NT2/D1 (cell line): ENCODE measurements at places on chromosomes 4 and X.

DNA sequence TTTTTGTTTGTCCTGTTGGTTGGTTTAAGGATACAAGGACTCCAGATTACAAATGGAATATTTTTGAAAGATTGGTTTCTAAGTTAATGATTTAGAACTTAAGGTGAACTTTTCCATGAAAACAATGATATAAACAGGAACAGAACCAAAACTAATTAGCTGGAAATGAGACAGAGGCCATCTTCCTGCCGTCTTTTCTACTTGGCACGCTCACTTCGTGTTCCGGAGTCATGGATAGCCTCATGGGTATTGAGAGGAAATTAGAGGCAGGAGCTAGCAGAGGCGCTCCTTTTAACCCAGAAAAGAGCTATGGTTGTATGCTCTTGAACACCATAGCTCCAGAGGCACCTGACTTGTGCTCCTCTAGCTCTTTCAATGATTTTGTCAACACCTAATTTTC lies 2.4 kb downstream of the FAM241A start:
- no peak for DNase-seq

DNA sequence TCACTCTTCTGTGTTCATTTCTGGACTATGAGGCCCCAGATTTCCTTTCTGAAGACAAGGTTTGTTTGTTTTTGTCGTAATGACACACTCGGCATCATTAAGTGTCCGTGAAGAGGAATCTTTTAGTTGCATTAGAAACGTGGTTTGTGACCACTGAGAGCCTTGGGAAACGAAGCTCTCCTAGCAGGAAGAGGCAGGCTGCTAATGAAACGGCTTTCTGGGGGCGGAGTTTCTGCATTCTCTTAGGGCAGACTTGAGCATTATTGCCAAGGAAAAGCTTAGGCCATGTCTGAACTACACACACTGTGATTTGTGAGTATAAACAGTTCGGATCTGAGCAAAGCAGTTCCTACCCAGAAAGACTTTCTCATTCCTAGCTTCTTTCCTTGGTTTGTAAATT lies 64.0 kb downstream of the SOX3 start:
- no peak for DNase-seq

GRCh38 chrX:80663331-80663730 lies 146.3 kb downstream of the BRWD3 start:
- DNase-seq: no peak

- DNase-seq: no peak
Observed at GRCh38 chr4:67051000-67051789, 494.1 kb downstream of the CENPC start.

DNA sequence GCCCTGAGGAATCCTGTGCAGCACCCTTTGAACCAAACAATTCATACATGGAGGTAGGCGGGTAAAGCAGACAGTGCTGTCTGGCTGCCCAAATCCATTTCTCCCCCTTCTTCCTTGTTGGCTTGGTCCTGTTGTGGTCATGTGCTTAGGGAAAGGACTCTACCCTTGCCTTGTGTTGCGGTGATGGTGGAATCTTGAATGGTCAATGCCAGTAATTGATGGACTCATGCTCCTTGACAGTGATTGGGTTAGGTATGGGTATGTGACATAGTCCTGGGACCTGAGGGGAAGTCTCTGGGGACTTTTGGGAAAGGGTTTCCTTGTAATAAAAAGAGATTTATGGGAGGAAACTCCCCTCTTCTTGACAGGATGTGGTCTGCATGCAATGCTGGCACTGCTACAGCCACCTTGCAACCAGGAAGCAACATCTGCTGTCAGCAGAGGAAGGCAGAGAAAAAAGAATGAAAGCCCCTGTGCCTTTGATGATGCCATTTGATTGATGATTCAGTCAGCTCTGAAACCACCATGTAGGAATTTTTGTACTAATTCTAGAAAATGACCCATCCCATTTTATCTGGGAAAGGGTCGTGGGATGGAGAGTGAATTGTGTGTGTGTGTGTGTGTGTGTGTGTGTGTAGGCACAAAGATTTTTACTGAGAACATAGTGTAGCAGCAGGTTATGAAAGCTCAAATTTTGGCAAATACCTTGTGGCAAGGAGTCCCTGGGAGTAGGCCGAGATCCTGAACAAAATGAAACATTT lies 30.0 kb upstream of the HUWE1 start:
- no peak for DNase-seq

- DNase-seq: no peak
Observed at GRCh38 chr4:138952411-138952810, 63.2 kb upstream of the NOCT start.

- DNase-seq: no peak
Observed at GRCh38 chr4:87491436-87491835, 37.7 kb downstream of the SPARCL1 start.

DNA sequence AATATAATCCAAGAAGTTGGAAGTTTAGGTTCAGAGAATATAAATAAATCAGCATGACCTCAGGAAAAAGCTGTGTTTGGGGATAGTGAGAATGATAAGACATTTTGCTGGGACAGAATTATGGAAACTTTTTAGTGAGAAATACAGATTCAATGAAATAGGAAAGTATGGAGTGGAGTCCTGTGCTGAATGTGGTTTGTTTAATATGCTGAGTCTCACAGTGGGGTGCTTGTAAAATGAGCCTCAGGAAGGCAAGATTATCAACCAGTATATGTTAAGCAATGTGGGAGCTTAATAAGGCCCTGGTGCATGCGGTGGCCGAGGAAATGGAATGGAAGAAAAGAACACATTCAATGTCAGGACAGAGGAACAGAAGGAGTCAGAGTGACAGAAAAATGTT lies 1554.7 kb upstream of the TENM3 start:
- no peak for DNase-seq

DNA sequence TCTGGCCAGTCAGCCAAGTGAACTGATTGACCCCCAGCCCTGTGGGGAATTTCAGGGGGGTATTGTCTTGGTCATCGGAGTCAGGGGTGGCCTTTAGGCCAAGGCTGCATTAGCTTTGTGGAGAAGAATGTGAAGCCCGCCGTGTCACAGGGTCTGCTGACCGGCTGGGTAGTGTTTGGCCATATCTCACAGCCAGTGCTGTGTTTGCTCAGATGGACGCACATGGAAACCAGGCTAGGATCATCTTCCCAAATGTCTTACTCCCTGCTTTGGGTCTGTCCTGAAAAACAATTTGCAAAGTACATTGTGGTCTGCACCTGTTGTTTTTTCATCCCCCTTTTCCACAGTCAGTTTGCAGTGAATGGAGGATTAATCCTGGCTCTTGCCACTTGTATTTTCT lies 13.0 kb downstream of the TMEM164 start:
- DNase-seq: no peak

DNA sequence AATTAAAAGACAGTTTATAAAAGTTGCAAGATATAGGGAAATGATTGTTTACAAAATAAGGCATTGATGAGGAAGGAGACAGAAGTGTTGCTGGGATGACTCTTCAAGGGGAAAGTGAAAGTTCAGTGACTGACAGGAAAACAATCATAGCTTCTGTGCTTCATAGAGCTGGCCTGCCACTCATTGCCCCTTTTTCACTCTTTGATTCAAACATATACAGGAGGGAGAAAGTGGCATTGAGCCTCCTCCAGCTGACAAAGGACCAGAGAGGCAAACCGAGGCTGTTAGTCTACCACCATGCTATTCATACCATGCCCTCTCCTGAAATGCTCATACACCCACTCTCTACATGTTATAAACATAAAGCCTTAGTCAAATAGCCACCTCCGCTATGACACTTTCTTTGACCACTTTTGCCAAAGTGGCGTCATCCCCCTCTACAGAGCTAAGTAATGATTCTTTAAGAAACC lies 79.2 kb upstream of the ATOH1 start:
- no peak for DNase-seq

DNA sequence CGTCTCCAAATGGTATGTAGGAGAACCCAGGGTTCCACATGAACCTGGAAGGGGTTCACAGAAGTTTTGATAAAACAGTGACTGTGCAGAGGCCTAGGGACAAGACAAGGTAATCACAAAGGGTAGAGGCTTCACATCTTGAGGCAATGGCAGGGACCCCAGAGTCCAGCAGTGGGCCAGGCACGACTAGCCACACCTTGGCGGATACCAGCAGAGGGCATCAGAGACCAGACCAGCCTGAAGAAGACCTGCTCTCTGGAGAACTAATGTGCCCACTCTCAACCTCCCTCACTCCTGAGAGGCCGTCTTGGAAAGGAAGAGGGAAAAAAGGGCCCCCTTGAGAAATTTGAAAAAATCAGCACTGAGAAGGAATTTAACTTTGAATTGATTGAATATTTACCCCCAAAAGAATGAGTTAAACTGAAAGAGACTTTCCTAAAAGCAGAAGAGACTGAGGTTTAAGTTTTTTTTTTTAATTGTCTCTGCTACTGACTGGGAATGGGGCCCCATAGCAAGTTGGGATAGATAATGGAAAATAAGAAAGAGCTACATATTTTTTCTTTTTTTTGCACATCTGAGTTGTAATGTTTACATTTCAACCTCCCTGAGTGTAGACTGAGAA lies 243.8 kb upstream of the JADE1 start:
- peak; percentile 54 for DNase-seq

DNA sequence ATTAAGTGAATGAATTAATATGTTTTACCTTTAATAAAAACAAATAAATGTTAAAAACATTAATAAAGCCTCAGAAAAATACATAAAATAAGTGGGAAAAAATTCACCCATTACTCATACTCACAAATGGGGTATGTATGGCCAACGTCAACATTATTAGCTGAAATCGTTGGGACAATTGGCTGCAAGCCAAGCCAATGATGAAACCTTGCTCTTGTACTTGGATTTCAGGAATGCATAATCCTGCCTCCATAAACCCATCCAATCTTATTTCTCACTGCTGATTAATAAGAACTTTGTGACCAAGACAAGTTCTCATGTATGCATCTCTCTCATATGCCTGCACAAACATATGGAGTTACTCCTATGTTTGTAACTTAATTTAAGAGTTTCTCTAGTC lies 35.3 kb upstream of the ADAMTS3 start:
- DNase-seq: no peak

DNA sequence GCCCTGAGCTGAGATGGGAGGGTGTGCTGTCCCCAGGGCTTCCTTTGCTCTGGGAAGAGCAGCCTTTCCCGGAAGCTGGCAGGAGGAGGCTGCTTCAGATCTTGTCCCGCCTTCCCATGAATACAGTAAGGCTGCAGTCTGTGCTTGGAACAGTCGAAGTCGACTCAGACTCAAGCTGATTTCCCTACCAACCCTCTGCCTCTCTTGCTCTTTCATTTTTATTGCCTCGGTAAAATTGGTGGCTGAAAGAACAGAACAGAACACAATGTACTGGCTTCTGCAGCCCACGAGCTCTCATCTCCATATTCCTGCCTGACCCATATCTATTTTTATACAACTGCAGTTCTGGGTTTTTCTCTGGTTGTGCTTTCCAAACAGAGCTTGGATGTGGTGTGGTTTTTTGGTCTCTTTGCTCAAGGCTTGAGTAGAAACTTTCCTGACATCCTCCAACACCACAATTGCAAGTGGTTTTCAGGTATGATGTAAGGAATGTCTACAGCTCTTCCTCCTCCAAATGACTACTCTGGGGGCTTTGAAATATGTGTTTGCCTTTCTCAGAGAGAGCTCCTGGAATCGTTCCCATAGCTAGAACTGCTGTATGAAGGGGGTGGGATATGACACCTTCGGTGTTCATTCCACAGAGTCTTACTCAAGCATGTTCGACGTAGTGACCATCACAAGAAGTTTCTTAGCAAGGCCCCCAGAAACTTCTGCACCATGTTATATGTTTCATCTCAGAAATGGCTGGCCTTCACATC lies 61.3 kb downstream of the ENPP6 start:
- DNase-seq: no peak

- DNase-seq: no peak
Observed at GRCh38 chrX:10169175-10169574, 12.4 kb downstream of the CLCN4 start.

DNA sequence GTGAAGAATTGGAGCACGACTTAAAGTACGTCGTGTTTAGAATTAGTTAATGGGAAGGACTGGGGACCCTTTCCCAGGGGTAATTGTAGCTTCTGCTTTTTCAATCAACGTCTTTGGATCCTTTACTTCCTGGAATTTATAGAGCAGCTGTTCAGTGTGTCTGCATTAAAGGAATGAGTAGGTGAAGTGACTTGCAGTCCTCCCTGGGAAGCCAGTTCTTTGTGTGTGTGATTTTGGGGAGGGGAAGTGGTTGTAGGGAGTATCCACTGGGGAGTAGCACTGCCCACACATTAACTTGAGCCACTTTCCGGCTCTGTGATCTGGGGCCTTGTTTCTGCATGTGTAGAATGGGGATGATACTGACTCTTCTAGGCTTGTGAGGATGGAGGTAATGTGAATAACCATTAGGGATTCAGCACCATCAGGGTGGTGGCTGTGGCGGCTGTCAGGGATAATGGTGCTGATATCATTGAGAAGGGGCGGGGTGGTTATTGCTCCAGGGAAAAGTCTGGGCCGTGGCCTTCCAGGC lies 54.7 kb downstream of the TMEM131L start:
- no peak for DNase-seq

GRCh38 chr4:28421221-28421620 lies 1560.6 kb downstream of the STIM2 start:
- no peak for DNase-seq

- DNase-seq: no peak
Observed at GRCh38 chr4:17376205-17376604, 135.7 kb downstream of the QDPR start.

DNA sequence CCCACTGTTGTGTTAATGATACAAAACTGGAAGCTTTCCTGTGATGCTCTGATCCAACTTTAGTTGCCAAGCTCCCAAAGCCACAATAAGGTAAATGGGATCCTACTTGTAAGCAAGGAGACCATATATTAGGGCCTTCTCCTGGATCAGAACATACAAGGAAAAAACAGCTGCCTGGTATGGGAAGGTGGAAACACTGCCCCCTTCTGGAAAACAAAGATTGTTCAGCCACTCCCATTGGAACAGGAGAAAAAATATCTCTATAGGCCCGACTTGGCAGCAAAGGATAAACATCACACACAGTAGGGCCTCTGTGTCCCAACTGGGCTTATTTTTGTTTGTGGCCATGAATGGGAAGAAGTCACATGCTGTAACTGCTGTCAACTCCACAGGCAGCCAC lies 166.5 kb downstream of the TBX22 start:
- DNase-seq: peak; percentile 28

GRCh38 chr4:119653990-119654389 lies 25.4 kb upstream of the PDE5A start:
- no peak for DNase-seq

GRCh38 chrX:24202465-24203031 lies 53.0 kb downstream of the ZFX start:
- no peak for DNase-seq

- no peak for DNase-seq
Observed at GRCh38 chrX:23854122-23854521, 53.6 kb downstream of the APOO start.

DNA sequence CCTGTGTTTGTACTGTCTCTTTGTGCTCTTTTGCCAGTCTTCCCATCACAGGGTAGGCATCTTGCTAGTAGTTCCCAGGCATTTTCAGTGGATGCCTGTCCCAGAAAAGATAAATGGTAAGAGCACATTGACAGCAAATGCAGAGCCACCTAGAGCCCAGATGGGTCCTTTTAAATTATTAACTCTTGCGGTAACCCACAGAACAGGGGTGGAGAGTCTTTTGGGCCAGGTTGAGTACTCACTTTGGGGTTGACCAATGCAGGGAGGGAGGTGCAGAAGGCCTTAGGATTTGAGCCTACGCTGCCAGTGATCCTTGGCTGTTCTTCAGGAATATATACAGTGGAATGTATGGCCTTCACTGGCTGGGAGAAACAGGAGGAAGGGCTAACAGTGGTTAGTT lies 173.8 kb downstream of the MSN start:
- no peak for DNase-seq
